Thymus (tissue), 14 donors: ENCODE measurements at places on chromosomes 7 and 10. TPM values are rescaled to one million over a fixed set of nuclear protein-coding genes. Genes with fewer than 3 reads are reported as not detected.

Gene STAG3
- 59.1 TPM for total RNA-seq

Gene KAZALD1
- total RNA-seq = 2.8 TPM

Gene FOXP2
- total RNA-seq = 0.19 TPM

Gene HMX2
- total RNA-seq = 0.05 TPM

Gene EPO
- 0.09 TPM for total RNA-seq
